ENCODE measurements at places on chromosomes 12 and 14.

GRCh38 chr14:69484444-69485314, at the start of gene PLEKHD1:
PLEKHD1 (plus strand) TSS chr14:69484728; CDS start chr14:69484966, 238 bp downstream.
- no peak for DNase-seq

DNA sequence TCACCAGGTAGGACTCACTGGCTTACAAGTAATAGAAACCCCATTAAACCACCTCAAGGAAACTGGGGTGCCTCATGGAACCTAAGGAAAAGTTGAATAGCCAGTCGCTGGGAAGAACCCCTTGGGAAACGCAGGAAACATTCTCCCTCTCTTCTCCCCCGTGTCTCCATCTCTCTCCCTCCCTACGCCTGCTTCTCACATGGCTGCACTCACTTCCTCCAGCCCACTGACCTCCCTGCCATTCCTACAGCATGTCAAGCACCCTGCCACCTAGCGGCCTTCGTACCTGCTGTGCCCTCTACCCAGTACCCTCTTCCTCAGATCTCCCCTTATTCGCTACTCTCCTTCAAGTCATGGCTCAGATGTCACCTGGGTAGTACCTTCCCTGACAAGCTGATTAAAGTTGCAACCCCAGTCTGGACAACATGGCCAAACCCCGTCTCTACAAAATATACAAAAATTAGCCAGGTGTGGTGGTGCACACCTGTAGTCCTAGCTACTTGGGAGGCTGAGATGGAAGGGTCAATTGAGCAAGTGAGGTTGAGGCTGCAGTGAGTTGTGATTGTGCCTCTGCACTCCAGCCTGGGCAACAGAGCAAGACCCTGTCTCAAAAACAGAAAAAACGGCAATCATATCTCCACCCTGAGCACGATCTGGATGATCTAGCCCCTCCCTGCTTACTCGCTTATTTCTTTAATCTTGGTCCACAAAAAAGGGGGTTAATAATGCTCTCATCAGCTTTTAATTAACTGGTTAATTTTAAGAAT, 6.4 kb upstream of the DTX1 start:
- no peak for DNase-seq

GRCh38 chr12:52415870-52416750, 10.0 kb upstream of the KRT82 start:
- no peak for DNase-seq

DNA sequence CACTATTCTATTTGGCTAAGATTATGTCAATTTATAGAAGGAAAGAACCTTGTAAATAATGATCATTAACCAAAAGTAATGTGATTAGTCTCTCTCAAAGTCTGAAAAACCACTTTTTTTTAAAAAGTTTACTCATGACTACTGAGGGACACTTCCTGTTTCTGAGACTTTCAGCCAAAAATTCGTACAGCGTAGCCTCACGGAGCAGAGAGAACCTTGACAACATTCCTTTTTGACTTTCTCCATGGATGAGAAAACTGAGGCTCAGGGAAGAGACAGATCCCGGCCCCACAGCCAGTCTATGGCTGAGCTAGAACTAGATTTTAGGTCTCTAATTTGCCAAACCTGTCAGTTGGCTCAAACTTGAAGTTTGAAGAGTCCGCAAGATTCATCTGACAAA, 68.2 kb downstream of the DAD1 start:
- DNase-seq = no peak

DNA sequence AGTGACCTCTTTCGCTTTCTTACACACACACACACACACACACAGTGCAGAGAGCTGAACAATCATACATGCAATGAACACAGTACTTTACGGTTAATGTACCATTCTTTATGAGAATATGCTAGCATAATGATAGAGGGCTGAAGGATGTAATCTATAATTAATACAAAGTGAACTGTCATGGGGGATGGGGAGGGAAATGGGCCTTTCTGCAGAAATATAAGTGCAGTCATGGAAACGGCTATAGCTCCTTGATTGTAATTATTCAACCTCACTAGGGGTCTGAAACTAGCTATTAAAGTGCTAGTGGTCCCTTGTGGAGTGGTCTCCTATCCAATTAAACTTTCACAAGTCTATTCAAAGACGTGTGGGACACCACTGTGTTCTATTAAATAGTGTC, 443.2 kb upstream of the FOXG1 start:
- DNase-seq = no peak

DNA sequence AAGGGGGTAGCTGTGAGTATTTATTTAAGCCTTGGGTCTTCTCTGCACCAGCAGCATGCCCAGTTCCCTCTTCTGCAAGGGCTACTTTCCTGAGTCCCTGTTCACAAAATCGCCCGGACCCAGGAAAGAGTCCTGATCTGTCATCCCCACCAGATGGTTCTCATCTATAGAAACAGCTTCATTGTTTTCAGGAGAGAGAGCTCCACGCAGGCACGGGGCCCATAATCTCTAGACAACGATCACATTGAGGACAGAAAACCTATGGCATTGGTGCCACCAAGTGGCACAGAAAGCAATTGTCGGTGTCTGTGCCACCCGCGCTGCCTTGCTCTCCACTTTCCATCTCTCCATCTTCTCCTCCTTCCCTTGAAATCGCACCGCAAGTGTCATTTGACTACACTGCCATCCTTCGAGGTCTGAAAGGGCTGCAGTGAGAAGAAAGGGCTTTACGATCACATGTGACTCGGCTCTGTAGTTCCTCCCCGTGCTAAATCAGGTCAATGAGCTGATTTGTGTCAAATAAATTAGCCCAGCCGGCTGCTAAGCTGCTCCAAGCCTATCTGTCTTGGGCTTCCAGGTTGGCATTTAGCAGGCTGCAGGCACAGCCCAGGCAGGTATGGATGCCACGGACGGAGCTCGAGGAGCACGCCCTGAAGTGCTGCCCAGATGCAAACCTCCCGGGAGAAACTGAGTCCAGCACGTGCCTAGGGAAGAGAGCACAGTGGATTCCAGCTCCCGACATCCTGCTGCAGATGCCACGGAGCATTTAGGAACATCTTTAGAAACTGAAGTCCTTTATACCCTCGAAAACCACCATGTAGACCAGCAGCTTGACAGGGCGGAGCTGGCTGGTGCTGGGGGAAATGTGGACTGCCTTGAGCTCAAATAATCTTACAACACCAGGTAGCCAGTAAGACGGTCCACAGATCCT, 28.8 kb downstream of the SPRING1 start:
- DNase-seq = no peak

GRCh38 chr12:39868328-39868725, 237.6 kb downstream of the SLC2A13 start:
- DNase-seq = no peak

GRCh38 chr12:103801709-103802585, 39.1 kb downstream of the NT5DC3 start:
- DNase-seq = no peak

DNA sequence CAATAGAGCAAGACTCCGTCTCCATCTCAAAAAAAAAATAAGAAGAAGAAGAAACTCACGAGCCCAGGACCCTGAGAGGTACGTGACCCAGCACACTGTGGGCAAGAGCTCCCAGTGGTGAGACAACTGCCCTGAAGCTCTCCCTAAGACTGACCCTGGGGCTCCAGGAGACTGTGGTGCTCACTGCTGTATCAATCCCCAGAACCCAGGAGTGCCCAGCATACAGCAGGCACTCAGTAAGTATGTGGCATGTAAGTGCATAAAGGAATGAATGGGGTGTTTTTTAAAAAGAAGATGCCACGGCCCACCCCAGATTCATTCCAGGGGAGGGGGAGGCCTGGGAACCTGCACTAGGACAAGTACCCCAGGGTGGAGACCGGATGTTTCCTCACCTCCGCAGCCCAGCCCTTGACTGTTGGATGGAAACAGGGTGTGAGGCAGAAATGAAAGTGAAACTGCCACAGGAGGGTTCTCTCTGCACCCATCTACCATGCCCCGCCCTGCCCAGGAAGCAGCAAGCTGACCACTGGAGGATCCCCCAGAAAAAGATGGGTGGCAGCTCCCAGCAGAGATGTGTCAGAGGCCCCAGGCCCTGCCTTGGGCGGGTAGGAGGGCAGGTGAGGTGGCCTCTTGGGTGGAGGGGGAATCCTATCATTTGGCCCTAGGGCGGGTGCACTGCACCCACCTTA, 12.2 kb downstream of the ITPK1 start:
- DNase-seq = peak; percentile 86

GRCh38 chr12:1305791-1306500, 288.4 kb downstream of the FBXL14 start:
- no peak for DNase-seq

GRCh38 chr12:121050725-121051124, 11.7 kb upstream of the OASL start:
- no peak for DNase-seq

- DNase-seq = no peak
Observed at GRCh38 chr14:22448035-22448904, 140.8 kb downstream of the DAD1 start.

DNA sequence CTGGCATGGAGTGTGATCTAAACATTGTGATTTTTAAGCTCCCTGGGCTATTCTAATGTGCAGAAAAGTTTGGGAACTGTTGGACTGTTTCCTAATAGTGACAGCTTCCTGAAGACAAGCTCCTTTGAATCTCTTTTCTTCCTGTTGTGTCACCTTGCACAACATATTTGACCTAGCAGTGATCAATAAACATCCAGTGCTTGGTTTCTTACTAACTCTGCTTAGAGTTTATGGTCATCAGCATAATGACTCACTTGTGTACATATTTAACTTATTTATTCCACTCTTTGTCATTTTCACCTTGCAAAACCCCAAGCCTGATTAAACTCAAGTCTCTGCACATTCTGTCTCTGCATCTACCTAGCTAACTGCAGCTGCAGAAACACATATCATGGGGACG, 27.3 kb upstream of the TBC1D30 start:
- DNase-seq = no peak

GRCh38 chr12:94228488-94228907, 80.1 kb downstream of the PLXNC1 start:
- no peak for DNase-seq

- no peak for DNase-seq
Observed at GRCh38 chr14:92968291-92969020, 45.5 kb downstream of the CHGA start.

- no peak for DNase-seq
Observed at GRCh38 chr14:22070119-22070982, 396.7 kb upstream of the OR4E1 start.

GRCh38 chr12:99154216-99154982, 493.2 kb upstream of the GARIN6 start:
- no peak for DNase-seq

GRCh38 chr14:68279437-68279720, 459.8 kb downstream of the RAD51B start:
- no peak for DNase-seq

- DNase-seq = no peak
Observed at GRCh38 chr14:55537782-55538181, 42.2 kb upstream of the KTN1 start.

- DNase-seq = no peak
Observed at GRCh38 chr14:100307766-100308426, 1.7 kb upstream of the SLC25A29 start.

- no peak for DNase-seq
Observed at GRCh38 chr12:53844994-53845844, 93.4 kb upstream of the HOXC13 start.

- no peak for DNase-seq
Observed at GRCh38 chr14:33738491-33738890, 212.4 kb downstream of the EGLN3 start.

- no peak for DNase-seq
Observed at GRCh38 chr14:99679111-99679510, 5.0 kb upstream of the CYP46A1 start.

DNA sequence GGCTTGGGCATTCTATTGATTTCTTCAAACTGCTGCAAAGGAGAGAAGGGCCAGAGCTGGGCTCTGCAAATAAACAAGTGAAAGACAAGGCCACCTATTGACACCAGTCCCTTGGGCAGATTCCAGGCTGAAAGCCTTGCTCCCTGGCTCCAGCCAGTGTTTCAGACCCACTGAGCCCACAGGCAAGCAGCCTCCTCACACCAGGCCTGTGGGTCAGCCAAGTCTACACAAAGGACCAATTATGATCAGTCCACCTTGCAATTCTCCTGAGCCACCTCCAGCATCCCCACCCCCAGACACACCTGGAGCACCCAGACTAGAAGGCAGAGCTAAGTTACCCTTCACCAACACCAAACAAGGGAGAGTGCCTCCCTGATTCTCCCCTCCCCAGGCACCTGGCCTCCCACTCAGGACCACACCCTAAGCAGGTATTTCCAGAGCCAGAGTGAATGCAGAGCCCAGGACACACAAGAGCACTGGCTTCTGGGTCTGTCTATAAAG, 13.8 kb downstream of the ACTN1 start:
- no peak for DNase-seq

GRCh38 chr14:44168566-44168965, 338.5 kb downstream of the FSCB start:
- no peak for DNase-seq

- DNase-seq = no peak
Observed at GRCh38 chr12:55659486-55660385, 23.0 kb downstream of the OR10P1 start.

- DNase-seq = no peak
Observed at GRCh38 chr12:130438711-130439110, 101.0 kb downstream of the PIWIL1 start.

- DNase-seq = no peak
Observed at GRCh38 chr14:93032421-93032936, 83.2 kb downstream of the ITPK1 start.

DNA sequence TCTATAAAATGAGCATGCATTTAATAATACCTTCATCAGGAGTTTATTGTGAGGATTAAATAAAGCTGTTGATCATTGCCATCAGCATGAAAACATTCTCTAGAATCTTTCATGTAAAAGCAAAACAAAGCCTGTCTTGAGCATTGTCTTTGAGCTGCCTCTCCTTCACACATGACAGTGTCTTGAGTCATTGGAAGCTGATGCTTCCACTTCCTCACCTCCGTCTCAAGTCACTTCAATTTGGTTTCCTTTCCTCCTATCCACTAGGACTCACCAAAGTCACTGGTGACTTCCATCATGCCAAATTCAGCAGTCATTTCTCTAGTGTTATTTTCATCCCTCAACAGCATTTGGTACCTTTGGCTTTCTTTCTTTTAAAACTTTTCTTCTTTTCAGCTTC, 31.6 kb upstream of the MYBPC1 start:
- DNase-seq = no peak

GRCh38 chr12:132936163-132936562, 19.9 kb downstream of the ZNF605 start:
- no peak for DNase-seq

- DNase-seq = no peak
Observed at GRCh38 chr14:101497684-101498525, 63.4 kb upstream of the DIO3 start.

DNA sequence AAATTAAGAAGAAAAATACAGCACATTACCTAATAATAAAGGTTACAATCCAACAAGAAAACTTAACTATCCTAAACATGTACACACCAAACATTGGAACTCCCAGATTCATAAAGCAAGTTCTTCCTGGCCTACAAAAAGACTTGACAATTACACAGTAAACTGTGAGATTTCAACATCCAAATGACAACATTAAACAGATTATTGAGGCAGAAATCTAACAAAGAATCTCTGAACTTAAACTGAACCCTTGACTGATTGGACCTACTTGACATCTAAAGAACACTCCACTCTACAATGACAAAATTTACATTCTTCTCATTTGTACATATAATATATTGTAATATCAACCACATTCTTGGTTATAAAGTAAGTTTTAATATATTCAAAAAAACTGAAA, 1341.3 kb downstream of the LRFN5 start:
- no peak for DNase-seq

GRCh38 chr14:95323917-95324316, 4.2 kb upstream of the CLMN start:
- DNase-seq = no peak

All from GM12892 (cell line).